ENCODE measurements at places on chromosomes 2 and 18.

DNA sequence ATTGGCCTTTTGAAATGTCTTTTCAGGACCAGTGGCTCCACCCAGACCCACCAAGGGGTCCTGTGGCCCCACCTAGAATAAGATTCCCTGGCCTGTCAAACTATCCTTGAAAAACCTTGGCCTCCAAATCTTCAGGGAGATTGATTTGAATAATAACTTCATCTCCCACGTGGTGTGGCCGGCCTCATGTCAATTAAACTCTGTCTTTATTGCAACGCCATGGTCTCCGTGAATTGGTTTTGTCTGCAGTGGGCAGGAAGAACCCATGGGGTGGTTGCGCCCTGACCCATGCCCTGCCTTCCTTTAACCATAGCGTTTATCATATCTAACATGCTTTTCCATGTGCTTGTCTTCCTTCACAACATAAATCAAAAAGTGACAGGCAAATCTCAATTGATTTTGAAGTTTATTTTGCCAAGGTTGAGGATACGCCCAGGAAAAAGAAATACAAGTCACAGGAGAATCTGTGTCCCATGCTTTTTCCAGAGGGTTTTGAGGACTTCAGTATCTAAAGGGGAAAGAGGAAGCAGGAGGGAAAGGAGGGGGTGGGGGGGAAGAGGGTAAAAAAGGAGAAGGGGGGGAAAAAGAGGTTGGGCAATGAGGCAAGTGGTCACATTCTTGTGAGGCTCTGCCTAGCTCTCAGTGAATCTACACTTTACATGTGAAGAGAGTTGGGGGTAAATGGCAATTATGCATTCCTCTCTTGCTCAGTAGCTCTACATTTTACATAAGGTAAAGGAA lies 66.5 kb upstream of the CABLES1 start:
- no peak for DNase-seq

DNA sequence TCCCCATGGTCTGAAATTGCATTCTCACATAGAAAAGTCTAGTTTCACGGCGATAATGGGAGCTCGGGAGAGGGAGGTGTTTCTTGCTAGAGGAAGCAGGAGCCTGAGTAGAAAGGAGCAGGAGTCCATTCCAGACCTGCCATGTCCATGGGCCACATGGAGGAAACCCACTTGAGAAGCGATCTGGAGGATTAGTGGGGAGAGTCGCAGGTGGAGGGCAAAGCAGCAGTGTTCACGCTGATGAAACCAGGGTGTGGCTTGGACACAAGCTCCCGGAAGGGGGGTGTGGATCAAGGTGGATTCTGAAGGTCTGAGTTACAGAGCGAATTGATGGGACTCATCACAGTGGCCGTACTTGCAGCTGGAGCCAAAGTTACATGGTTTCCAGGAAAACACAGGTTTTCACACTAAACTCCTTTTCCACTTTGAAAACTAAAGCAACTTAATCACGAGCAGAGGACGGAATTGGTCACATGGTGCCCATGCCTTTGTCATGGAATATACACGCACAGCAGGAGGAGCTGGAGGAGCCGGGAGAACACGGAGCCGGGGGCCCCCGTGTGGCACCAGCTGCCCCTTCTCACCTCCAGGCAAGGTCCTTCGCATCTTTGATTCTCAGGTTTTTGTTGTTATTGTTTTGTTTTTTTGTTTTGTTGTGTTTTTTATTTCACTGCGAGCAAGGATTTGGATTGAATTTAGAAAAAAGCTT lies 255.1 kb upstream of the MYT1L start:
- no peak for DNase-seq

- no peak for DNase-seq
Observed at GRCh38 chr2:173272849-173273248, 81.8 kb upstream of the CDCA7 start.

DNA sequence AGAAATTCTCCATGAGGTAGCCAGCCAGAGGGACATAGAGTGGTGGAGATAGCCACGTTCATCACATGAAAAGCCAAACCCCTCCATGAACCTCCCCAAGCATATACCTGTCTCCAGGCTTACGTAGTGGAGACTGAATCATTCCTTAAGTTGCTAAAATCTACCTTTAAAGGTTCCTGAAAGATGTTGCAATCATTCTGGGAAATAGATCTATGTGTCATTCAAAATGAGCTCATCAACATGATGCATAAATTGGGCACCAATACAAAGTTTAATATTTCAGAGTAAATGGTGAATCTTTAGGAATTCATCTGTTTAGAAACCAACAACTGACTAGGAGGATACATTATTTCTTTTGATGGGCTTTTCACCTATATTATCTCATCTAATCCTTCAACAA lies 362.6 kb upstream of the ID2 start:
- no peak for DNase-seq

DNA sequence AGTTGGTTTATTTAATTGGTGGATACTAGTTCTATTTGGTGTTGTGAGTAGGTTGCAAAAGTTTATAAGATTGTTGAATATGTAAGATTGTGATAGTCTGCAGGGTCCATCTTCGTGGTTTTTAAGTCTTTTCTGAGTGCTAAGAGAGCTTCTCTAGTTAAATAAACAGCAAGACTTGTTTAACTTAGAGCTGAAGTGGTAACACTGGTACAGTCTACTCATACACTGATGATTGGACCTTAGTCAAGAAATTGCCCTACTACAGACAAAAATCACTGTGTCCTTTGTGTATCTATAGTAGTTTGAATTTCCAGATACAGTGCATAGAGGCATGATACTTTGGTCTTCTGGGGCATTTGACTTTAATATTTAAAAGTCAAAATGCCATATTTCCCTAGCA lies 94.6 kb downstream of the PHLPP1 start:
- DNase-seq = no peak

DNA sequence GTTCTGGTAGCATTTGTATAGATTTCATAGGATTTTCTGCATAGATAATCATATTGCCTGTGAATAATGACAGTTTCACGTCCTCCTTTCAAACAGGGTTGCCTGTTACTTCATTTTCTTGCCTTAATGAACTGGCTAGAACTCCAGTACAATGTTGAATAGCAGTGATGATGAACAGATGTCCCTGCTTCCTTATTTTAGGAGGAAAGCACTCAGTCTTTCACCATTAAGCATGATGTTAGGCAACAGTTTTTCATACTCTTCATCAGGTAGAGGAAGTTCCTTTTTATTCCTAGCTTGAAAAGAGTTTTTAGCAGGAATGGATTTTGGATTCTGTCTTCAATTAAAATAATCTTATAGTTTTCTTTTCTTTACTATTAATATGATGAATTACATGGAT lies 39.7 kb downstream of the C2orf76 start:
- DNase-seq = peak; percentile 18

DNA sequence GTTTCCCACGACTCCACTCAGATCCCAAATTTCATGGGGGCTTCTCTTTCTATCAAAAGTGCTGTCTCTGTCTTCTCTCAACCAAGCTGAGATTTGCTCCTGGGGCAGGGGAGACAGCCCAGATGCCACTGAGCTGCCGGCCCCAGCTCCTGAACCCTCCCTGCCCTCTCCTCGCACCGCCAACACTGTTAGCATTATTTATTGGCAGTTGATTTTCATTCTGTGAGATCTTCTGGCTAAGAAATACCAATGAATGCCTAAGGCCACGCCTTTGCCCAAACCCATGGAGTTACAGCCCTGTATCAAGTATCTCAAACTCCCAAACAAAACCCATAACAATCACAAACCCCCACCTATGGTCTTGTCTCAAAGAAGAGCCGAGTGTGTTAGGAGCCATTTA lies 153.0 kb upstream of the TWIST2 start:
- no peak for DNase-seq

- no peak for DNase-seq
Observed at GRCh38 chr2:192585418-192585817, 390.7 kb upstream of the TMEFF2 start.

DNA sequence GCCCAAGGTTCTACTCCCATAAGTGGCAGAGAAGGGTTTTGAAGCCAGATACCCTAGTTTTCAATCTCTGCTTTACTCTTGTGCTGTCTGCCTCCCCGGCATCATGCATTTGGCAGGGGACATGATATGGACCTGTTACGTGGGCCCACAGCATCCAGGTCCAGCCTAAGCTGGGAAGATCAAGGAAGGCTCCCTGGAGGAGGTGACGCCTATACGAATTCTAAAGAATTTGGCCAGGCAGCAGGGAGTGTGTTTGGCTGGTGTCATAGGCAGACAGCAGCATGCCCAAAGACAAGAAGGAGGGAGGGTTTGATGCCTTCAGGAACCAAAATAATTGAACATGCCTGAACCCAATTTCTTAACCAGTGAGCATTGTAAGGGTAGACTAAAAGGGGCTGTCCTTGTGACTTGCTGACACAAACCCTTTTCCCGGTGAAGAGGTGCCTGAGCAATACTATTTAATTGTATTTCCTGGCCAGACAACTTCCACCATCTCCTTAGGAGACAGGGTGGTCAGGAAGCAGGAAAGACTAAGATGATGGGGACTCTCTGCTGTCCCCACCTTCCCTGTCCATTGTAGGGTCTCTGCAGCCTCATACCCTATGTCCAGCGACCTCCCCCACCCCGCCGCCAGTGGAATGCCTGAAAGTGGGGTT lies 21.3 kb downstream of the NRP2 start:
- no peak for DNase-seq

DNA sequence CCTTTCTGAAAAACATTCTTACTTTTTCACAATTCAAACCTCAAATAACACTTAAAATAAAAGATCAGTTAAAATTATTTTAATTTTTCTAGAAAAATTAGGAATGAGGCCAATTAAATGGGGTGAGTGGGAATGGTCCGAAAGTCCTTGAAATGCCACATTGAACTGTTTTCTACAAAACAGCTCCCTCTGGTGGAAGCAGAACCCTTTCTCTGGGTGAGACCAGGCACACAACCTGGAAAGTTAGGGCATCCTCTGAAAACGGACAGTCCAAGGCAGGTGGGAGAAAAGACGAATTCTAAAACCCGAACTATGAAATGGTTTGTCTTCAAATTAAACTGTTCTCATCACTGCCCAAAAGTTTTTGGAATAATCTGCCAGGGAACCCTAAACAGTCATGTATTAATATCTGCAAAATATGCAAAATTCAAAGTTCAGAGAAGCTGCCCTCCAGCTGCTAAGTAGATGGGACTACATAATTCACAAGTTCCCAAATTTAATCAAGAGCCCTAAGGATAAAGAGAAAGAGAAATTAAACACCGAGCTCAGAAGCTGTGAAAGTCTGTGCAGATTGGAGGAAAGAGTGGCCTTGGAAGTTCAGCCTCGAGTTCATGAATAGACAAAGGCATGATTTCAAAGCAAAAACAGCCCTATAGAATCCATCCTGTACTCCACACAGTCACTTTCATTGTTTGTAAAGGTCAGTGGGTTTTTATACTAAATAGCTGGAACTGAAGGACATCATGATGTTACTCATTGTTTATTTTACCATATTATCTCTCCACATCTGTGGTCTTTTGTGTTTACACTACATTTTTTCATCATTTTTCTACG lies 108.3 kb downstream of the PIEZO2 start:
- peak; percentile 74 for DNase-seq

- DNase-seq = no peak
Observed at GRCh38 chr2:204365811-204366210, 179.5 kb upstream of the PARD3B start.

DNA sequence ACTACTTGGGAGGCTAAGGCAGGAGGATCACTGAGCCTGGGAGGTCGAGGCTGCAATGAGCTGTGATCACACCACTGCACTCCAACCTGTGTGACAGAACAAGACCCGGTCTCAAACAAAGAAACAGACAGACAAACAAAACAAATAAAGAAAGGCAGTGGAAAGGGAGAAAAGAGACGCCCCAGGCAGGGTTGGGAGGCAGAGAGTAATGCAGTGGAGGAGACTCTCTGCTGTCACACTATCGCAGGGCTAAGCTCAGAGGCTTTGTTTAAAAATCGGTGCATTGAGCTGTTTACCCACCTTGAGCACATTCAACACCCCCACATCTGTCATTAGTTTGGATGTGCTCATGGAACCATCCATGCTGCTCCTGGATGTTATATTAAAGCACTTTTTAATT lies 84.2 kb upstream of the RMP24 start:
- no peak for DNase-seq

DNA sequence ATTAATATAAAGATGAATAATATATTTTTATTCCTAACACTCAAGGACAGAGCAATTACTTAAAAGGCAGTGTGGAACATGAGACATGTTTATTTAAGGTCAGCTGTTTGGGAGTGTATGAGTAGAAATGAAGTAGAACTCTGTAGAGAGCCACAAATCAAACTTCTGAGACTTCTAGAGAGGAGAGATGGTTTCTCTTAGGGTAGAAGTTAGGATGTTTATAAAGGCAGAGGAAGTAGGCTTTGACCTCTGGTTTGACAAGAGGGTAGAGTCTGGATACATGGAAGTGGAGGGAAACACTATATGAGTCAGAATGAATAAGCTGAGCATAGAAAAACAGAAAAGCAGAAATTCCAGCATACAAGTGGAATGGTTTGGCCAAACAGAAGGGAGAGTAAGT lies 262.1 kb upstream of the KLHL14 start:
- DNase-seq = no peak

DNA sequence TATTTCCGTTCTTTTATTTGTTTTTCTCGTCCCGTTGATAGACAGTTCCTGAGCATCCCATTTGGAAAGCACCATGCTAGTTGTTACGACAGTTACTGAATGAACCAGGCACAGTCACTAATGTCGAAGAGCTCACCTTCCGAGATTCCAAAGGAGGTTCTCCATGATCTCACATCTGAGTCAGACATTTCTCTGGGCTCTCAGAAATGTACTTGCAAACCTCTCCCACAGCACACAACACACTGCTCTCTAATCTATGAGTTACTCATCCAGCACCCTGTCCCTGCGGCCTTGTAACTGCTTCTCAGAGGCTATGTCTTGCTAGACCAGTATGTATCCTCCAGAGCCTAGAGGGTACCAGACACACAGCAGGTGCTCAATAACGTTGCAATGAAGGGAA lies 174.7 kb downstream of the DNER start:
- no peak for DNase-seq

- DNase-seq = no peak
Observed at GRCh38 chr2:27296481-27296880, 11.8 kb downstream of the UCN start.

GRCh38 chr2:237660381-237660900 lies 33.1 kb downstream of the LRRFIP1 start:
- DNase-seq = no peak

GRCh38 chr2:69936906-69937305 lies 22.0 kb downstream of the MXD1 start:
- DNase-seq = no peak

- no peak for DNase-seq
Observed at GRCh38 chr2:71558300-71559051, 105.1 kb downstream of the DYSF start.

DNA sequence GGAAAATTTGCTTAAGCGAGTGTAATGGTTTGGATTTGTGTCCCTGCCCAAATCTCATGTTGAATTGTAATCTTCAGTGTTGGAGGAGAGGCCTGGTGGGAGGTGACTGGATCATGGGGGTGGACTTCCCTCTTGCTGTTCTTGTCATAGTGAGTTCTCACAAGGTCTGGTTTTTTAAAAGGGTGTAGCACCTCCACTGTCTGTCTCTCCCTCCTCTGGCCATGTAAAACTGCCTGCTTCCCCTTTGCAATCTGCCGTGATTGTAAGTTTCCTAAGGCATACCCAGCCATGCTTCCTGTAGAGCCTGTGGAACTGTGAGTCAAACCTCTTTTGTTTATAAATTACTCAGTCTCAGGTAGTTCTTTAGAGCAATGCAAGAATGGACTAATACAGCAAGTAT lies 6.6 kb downstream of the YIPF4 start:
- DNase-seq = no peak

- DNase-seq = no peak
Observed at GRCh38 chr2:109001201-109001600, 12.2 kb upstream of the EDAR start.
